HTR-8/SVneo (cell line): ENCODE measurements at places on chromosomes 16 and 17.

DNA sequence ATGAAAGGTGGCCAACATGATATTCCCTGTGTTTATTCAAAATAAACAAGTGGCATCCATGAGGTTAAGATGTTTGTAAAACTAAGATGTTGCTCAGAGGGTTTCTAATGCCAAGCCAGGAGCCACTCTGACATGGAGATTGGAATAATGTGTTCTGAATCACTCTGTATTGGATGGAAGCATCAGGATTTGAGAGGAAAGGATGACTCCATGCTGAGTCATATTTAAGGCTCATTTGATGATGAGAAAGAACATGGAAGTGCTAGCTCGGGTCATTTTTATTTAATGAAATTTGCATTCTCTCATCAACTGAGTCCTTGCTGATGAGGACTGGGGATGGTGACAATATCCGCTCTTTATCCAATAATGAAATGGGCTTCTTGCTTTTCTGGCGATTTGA lies 6.2 kb downstream of the VAT1L start:
- no peak for DNase-seq

DNA sequence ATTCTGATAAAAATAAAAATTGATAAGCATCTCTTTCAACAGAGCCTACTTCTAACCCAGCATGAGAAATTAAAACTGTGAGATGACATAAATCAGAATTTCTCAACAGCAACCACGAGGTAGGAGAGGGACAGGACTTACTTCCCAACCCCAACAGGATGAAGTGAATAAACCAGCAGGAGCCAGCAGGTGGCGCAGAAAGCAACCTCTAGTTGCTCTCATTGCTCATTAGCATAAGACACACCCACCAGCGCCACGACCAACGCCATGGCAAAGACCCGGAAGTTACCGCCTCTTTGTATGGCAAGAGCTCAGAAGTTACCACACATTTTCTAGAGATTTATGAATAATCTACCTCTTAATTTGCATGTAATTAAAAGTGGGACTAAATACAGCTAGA lies 189.4 kb upstream of the CDH8 start:
- DNase-seq = no peak

DNA sequence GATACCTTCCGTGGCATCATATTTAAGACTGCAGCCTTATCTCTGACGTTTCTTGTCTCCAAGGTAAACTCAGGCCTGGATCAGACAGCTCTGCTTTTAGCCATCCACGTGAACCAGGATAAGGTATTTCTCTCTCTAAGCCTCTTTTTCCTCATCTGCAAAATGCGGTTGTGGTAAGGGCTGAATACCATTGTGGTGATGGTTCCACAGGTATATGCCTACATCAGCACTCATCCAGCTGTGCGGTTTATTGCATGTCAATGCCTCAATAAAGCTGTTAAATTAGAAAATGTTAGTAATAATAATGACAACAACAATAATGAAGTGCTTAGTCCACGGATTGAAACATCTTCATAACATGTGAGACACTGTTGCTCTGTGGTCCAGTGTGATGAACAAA lies 104.4 kb downstream of the GRIN2A start:
- no peak for DNase-seq

GRCh38 chr16:24713379-24713778 lies 16.1 kb upstream of the TNRC6A start:
- DNase-seq = no peak

- no peak for DNase-seq
These were observed 23.6 kb downstream of the USP6 start for GRCh38 chr17:5139458-5139732.

- no peak for DNase-seq
These were observed 7.3 kb downstream of the DUSP3 start for GRCh38 chr17:43771463-43771862.

DNA sequence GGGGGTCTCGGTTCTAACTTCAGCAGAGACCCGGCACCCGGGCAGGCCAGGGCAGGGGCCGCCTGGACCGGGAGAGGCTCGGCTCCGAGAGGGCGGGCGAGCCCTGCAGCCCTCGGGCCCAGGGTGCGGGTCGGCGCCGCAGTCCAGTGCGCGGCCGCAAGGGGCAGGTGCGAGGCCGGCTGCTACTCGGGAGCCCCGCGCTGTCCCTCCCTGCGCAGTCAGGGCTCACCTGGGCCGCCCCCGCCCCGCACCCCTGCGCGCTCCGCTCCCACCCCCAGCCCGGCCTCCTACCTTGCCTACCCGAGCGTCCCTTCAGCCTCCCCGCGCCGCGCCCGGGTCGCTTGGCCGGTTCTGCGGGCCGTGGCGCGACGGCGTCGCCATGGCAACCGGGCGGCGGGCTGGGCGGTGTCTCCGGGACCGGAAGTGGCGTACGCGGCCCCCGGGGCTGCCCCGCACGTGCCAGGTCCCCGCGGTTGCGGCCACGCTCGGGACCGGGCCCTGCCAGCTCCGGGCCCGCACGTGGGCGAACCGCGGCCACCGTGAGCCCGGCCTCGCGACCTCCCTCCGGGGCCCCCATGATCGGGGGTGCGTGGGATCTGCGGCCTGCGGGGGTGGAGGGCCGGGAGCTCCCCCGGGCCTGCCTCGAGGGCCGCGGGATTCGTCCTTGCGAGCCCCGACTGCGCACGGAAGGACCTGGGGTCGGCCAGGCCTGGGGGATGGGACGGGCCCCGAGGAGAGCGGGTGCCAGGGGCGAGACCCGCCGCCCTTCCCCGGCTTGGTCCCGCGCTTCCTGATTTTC lies at the start of gene CYB561:
Gene CYB561 (minus strand): TSS at position 353 of the 799 bp plus-strand sequence. CDS start 8,759 bp downstream, outside the sequence.
- DNase-seq = peak; percentile 51

DNA sequence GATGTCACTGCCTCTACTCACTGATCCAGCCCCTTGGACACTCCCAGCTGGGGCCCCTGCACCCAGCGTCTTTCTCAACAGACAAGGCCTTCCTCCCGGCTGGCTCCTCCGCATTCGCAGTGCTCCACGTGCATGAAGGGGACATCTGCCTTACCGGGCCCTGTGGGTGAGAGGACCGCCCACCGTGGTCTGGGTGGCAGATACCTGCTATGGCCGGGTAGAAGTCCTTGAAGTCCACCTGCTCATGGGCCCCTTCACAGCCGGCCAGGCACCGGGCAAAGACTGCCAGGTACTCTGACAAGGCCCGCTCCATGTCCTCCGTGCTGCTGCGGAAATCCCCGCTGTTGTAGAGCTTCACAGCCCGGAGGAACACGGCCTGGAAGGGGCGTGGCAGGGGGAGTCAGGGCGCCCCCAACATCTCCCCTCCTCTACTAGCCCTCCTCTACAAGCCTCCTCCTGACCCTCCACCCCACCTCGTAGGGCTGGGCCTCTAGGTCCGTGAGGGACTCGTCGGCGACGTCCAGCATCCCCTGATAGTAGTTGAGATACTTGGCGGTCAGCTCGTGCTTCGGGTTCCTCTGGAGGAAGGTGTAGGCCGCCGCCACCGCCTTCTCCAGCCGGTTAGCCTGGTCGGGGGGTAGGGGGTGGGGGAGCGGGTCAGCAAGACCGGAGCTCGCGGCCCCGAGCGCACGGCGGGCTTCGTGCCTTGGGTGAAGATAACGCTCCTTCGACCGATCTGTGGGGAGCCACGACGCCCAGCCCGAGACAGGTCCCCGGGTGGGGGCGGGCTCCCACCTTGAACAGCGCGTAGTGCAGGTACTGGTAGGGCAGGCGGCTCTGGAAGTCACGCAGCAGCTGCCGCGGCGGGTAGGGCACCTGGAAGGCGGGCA lies 845 bp downstream of the P3H4 start:
- DNase-seq = no peak

DNA sequence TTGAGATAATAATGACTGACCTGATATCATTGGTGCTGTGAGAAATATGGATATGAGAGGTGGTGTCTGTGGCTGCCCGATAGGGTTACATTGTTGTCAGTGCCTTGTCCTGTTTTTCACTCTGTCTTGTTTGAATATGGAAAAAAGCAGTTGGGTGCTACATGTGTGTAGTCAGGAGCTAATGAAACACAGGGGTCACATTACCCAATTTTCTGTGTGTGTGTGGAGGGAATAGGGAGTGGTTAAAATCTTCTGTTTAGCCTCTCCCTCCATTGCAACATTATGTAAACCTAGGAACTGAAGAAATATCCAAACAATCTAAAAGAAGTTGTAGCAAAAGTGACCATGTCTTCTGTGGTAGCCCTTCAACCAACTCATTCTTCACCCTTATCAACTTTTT lies 527.7 kb upstream of the SOX9 start:
- DNase-seq = no peak

- no peak for DNase-seq
These were observed 29.1 kb upstream of the IRX6 start for GRCh38 chr16:55294931-55295342.

DNA sequence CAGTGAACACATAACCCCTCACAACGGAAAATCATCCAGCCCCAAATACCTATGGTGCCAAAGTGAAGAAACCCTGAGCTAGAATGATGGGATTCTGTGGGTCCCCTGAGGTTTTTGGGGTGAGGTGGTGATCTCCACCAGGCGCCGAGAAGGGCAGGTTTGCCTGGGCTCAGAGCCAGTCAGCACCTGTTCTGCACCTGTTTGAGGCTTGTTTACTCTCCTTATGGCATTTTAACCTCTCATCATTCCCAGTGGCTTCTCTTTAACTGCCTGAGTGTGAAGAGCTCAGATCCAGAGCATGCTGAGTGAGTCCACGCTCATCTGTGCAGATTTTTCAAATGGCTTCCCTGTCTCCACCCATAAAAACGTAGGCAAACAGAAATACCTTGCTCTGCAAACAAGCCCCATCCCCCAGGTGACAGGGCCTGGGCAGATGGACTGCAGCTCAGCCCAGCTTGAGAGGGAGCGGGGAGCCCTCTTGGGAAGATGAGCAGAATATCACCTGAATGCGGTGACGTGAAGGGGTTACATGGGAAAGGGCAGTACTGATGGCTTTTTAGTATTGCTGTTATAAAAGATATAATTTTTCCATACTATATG lies 40.1 kb upstream of the CLEC19A start:
- no peak for DNase-seq

DNA sequence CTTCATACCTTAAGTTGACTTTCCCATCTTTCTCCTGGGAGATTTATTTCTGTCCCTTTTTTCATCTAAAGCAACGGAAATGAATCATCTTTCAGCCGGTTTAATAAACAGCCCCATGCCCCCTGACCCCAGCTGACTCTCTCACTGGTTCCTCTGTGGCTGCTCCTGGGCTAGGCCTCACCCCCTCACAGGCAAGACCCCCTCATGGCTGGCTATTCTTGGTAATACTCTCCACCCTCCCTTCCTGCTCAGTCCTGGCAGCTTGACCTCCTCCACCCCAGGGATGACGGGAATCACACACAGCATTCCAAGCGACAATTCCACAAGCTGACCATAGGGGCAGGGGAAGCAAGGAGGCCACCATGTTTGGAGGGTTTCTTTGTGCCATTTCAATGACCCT lies 1.5 kb upstream of the ADAP2 start:
- peak; percentile 57 for DNase-seq

- no peak for DNase-seq
These were observed 72.9 kb downstream of the CYTH1 start for GRCh38 chr17:78709119-78709681.

DNA sequence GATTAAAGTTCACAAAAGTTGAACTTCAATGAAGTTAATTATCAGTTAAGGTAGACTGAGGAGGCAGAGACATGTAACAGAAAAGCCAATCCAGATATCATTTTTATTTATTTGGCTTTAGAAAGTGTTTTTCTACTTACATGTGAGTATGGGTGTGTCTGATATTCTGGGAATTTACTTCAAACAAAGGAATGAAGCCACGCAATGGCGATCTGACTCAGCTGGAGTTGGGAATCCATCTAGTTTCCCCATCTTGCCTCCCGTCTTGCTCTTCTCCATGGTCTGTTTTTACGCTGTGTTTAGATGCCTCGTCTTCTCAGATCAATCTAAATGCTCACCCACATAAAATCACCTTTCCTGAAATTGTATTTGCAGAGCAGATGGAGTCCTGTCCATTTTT lies 1.7 kb upstream of the KCNJ16 start:
- DNase-seq = no peak

GRCh38 chr16:17235147-17235815 lies 235.5 kb downstream of the XYLT1 start:
- no peak for DNase-seq

DNA sequence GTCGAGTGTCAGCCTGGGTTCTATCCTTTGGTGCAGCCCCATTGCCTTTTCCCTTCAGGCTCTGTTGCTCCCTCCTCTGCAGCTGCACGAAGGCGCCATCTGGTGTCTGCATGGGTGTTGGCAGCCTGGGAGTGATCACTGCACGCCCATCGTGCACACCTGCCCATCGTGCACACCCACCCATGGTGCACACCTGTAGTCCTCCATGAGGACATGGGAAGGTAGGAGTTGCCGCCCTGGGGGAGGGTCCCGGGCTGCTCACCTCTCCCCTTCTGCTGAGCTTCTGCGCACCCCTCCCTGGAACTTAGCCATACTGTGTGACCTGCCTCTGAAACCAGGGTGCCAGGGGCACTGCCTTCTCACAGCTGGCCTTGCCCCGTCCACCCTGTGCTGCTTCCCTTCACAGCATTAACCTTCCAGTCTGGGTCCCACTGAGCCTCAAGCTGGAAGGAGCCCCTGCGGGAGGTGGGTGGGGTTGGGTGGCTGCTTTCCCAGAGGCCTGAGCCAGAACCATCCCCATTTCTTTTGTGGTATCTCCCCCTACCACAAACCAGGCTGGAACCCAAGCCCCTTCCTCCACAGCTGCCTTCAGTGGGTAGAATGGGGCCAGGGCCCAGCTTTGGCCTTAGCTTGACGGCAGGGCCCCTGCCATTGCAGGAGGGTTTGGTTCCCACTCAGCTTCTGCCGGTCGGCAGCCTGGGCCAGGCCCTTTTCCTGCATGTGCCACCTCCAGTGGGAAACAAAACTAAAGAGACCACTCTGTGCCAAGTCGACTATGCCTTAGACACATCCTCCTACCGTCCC lies 2.9 kb downstream of the CTRL start:
- DNase-seq = peak; percentile 82

DNA sequence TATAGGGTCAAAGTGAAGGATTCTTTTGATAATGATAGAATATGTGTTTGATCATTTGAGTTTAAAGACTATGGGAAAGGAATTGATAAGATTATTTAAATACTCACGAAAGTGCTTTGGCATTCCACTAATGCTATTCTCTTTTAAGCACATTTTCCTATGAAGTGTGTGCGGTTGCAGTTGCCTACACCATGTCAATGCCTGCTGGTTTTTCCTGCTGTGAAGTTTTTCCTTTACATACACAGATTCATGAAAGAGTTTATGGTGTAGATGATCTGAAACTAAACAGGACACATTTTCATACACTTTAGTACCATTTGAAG lies 78.7 kb downstream of the VMP1 start:
- DNase-seq = no peak

GRCh38 chr16:49929626-49930025 lies 73.7 kb upstream of the ZNF423 start:
- DNase-seq = no peak

- no peak for DNase-seq
These were observed 205.8 kb downstream of the PRKCA start for GRCh38 chr17:66507982-66508760.

- DNase-seq = peak; percentile 38
These were observed 2.3 kb downstream of the TOP2A start for GRCh38 chr17:40415390-40415789.
